ENCODE measurements at places on chromosomes 7 and 10. TPM values are rescaled to one million over a fixed set of nuclear protein-coding genes. Genes with fewer than 3 reads are reported as not detected.
A peak's percentile ranks its signal among the peaks of the same experiment; 100 is the strongest.

NPSR1 gene
- total RNA-seq = not detected

HOXA1 gene
- 0.75 TPM for total RNA-seq

- H3K36me3 ChIP-seq = no peaks in the 10 kb centered on the region
- DNase-seq = peak; percentile 85
- no peak overlapping the region for H3K4me3 ChIP-seq
- peak overlapping the region; percentile 77 for H3K27ac ChIP-seq
- no peaks in the 10 kb centered on the region for H3K27me3 ChIP-seq
These were observed 102.0 kb downstream of the FAM53B start for GRCh38 chr10:124642088-124642710.

- H3K27me3 ChIP-seq = no peaks in the 10 kb centered on the region
- H3K36me3 ChIP-seq = no peaks in the 10 kb centered on the region
- H3K4me3 ChIP-seq = no peak overlapping the region
- DNase-seq = no peak
- H3K27ac ChIP-seq = no peak overlapping the region
These were observed 151.4 kb downstream of the PDE1C start for GRCh38 chr7:31918706-31919393.

GRCh38 chr7:85014936-85015660 lies 171.8 kb downstream of the SEMA3D start:
- no peak overlapping the region for H3K4me3 ChIP-seq
- no peaks in the 10 kb centered on the region for H3K36me3 ChIP-seq

DNA sequence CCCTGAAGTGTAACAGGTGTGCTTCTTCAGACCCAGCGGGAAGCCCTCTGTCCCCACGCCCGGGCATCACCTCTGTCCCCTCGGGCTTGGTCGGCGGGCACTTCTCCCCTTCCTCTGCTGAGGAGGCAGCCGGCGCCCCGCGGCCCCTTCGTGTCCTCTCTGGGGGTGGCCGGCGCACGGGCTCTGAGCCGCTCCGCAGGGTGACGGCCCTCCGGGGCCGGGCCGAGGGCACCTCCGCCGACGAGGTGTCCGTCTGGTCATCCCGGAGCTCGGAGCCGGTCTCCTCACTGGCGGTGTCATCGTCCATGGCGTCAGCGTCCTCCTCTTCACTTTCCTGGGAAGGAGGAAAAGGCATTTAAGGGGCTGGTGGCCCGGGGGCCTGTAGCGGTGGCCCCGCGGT lies 239.0 kb downstream of the SFMBT2 start:
- no peak overlapping the region for H3K27ac ChIP-seq
- no peaks in the 10 kb centered on the region for H3K4me1 ChIP-seq
- DNase-seq = no peak
- H3K27me3 ChIP-seq = no peaks in the 10 kb centered on the region
- peaks cover 28% of the 10 kb centered on the region for H3K36me3 ChIP-seq

GRCh38 chr7:19663816-19664462 lies 44.9 kb downstream of the POLR1F start:
- no peaks in the 10 kb centered on the region for H3K36me3 ChIP-seq
- H3K27ac ChIP-seq = no peak overlapping the region
- H3K27me3 ChIP-seq = no peaks in the 10 kb centered on the region
- no peak for DNase-seq
- H3K4me3 ChIP-seq = no peak overlapping the region

GRCh38 chr7:47587351-47587750 lies 5.4 kb upstream of the TNS3 start:
- no peaks in the 10 kb centered on the region for H3K27me3 ChIP-seq
- H3K27ac ChIP-seq = no peak overlapping the region
- H3K4me3 ChIP-seq = no peak overlapping the region
- H3K4me1 ChIP-seq = peaks cover 44% of the 10 kb centered on the region
- peak; percentile 82 for DNase-seq
- no peaks in the 10 kb centered on the region for H3K36me3 ChIP-seq

THNSL1 gene
- total RNA-seq = 3.0 TPM

PRLHR gene
- not detected for total RNA-seq

DNA sequence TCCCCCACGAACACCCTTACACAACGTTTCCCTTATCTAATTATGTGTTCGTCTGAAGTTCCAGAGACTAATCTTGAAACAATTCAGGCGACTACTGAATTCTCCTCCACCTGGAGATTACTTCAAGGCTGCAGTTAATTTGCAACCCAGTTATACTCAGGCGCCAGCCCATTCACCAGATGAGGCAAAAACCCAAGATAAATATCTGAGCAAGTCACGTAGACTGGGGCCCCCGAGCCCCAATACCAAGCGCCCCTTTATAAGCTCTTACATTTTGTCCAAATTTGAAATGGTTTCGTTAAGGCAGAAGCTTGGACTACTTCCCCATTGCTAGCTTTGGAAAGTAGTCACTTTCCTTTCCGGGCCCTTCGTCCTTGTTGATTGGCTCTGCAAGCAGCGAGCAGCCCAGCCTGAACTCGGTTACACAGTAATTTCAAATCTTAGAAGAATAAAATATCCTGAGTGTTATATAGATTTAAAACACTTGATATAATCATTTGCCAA lies 1.2 kb downstream of the TPK1 start:
- DNase-seq = no peak
- peak overlapping the region; percentile 81 for H3K4me3 ChIP-seq
- no peaks in the 10 kb centered on the region for H3K36me3 ChIP-seq
- H3K27ac ChIP-seq = peak overlapping the region; percentile 97
- peaks cover 13% of the 10 kb centered on the region for H3K4me1 ChIP-seq

DNA sequence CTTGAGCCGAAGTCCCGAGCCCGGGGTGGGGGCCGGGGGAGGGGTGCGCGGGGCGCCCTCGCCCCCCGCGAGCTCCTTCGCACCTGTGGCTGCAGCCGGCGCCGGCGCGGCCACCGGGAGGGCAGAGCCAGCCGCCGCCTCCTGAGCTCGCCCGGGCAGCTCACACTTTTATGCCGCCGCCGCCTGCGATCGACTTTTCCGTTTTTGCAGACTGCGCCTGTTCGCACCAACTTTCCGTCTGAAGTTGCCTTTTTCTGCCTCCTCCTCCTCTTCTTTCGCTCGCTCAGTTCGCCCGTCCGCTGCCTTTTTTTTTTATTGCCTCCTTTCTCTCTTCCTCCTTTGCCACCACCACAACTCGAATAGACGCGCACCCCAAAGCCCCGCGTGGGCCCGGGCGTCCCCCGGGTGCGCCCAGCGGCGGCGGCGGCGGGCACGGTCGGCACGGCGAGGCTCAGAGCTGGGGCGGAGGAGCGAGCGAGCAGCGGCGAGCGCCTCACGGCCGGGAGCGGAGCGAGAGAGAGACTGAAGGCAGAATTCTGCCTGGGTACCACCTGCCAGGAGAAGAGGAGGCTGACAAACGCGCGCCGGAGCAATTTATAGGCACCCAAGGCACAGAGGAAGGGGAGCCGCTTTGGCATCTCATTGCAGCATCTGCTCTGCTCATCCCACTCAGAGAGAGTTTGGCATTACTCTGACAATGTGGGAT lies at the start of gene C1QL3:
Gene C1QL3, minus strand, starts transcription at position 569 of the 706 bp plus-strand sequence. CDS start 814 bp downstream, outside the sequence.
- no peaks in the 10 kb centered on the region for H3K36me3 ChIP-seq
- peaks cover 33% of the 10 kb centered on the region for H3K27me3 ChIP-seq
- H3K4me3 ChIP-seq = peak within 1 kb of the TSS; percentile 45
- DNase-seq = no peak
- H3K27ac ChIP-seq = no peak within 1 kb of the TSS

- peaks cover 39% of the 10 kb centered on the region for H3K4me1 ChIP-seq
- DNase-seq = no peak
- no peak overlapping the region for H3K27ac ChIP-seq
- H3K27me3 ChIP-seq = no peaks in the 10 kb centered on the region
These were observed 97.7 kb downstream of the CUBN start for GRCh38 chr10:17031637-17032635.

GRCh38 chr10:77925795-77926565 lies 575 bp downstream of the DLG5 start:
- H3K27me3 ChIP-seq = no peaks in the 10 kb centered on the region
- peak; percentile 86 for DNase-seq
- H3K4me3 ChIP-seq = peak overlapping the region; percentile 82
- H3K4me1 ChIP-seq = peaks cover 6% of the 10 kb centered on the region

- H3K27me3 ChIP-seq = no peaks in the 10 kb centered on the region
- no peaks in the 10 kb centered on the region for H3K36me3 ChIP-seq
- H3K4me3 ChIP-seq = peak overlapping the region; percentile 39
- peaks cover 6% of the 10 kb centered on the region for H3K4me1 ChIP-seq
These were observed 49.5 kb downstream of the NEURL1 start for GRCh38 chr10:103542764-103543616.

DNA sequence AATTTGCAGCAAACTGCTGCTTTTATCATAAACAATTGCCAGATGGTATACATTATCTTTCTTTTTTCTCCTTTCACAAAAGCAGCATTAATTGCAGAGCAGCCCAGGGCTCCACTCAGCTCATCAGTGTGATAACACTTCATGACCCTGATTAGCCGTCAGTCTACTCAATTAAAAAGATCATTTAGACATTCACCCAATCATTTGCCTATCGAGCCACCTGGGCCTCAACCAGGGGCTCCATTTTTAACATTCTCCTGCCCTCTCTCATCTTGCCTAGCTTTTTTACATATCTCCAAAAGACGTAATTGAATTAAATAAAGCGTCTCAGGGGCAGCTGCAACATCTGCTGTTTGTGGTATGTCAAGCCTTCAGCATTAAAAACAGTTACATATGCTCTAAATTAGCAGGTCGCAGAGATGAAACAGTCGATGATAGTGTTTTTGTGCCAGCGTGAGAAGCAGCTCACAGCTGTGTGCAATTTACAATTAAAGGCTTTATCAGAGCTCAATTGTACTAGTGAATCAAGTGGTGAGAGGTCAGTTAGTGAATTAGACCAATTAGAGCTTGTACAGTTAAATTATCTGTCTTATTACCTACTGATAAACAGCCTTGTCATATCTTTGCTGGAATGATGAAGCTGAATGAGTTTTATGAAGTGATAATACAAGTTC lies 522.5 kb downstream of the ETV1 start:
- no peaks in the 10 kb centered on the region for H3K36me3 ChIP-seq
- no peak overlapping the region for H3K27ac ChIP-seq
- no peak for DNase-seq
- H3K4me1 ChIP-seq = no peaks in the 10 kb centered on the region
- no peak overlapping the region for H3K4me3 ChIP-seq

DNAH11 gene
- 3.4 TPM for total RNA-seq

GRCh38 chr7:158450476-158451124 lies 137.0 kb downstream of the PTPRN2 start:
- no peak for DNase-seq
- H3K4me3 ChIP-seq = no peak overlapping the region
- no peaks in the 10 kb centered on the region for H3K36me3 ChIP-seq
- H3K27ac ChIP-seq = no peak overlapping the region

DNA sequence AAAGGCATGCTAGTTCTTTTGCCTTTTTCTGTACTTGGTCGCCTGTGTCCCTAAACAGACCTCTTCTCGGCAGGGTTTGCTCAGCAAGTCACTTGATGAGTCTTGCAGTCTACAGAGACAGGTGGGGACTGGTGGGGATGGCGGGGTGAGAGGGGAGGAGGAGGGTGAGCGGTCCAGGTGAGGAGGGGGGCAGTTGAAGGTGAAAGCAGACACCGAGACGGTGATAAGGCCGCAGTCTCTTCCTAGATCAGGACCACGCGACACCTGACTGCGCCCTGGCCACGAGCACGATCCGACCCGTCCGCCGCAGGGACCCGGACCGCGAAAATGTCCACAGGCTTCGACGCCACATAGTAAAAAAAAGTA lies 566 bp downstream of the ASNS start:
- peak overlapping the region; percentile 76 for H3K4me3 ChIP-seq
- no peaks in the 10 kb centered on the region for H3K27me3 ChIP-seq
- no peak for DNase-seq
- H3K27ac ChIP-seq = peak overlapping the region; percentile 45
- no peaks in the 10 kb centered on the region for H3K36me3 ChIP-seq
- no peaks in the 10 kb centered on the region for H3K4me1 ChIP-seq

DNA sequence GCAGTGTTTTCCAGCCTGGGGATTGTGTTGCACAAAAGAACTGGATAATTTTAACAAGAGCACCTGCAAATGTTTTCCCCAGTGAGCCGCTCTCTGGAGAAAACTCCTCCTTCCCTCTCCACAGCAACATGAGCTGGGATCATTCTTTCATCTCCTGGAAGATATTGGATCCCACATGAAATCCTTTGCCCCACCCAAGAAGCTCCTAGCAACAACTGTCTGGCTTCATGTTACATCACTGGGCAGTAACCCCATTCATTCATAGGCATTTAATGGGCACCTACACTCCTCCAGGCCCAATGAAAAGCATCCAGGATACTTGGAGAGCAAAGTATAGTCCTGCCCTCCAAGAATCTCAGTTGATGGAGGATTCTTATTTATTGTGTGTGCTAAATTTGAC lies 27.2 kb downstream of the LSM5 start:
- no peaks in the 10 kb centered on the region for H3K4me1 ChIP-seq
- no peaks in the 10 kb centered on the region for H3K27me3 ChIP-seq
- H3K4me3 ChIP-seq = no peak overlapping the region
- no peak for DNase-seq
- no peaks in the 10 kb centered on the region for H3K36me3 ChIP-seq

GRCh38 chr10:100621360-100622205 lies 85.8 kb downstream of the HIF1AN start:
- H3K27ac ChIP-seq = no peak overlapping the region
- H3K4me1 ChIP-seq = no peaks in the 10 kb centered on the region
- H3K27me3 ChIP-seq = peaks cover 70% of the 10 kb centered on the region
- no peaks in the 10 kb centered on the region for H3K36me3 ChIP-seq
- H3K4me3 ChIP-seq = no peak overlapping the region
- DNase-seq = peak; percentile 30

DNA sequence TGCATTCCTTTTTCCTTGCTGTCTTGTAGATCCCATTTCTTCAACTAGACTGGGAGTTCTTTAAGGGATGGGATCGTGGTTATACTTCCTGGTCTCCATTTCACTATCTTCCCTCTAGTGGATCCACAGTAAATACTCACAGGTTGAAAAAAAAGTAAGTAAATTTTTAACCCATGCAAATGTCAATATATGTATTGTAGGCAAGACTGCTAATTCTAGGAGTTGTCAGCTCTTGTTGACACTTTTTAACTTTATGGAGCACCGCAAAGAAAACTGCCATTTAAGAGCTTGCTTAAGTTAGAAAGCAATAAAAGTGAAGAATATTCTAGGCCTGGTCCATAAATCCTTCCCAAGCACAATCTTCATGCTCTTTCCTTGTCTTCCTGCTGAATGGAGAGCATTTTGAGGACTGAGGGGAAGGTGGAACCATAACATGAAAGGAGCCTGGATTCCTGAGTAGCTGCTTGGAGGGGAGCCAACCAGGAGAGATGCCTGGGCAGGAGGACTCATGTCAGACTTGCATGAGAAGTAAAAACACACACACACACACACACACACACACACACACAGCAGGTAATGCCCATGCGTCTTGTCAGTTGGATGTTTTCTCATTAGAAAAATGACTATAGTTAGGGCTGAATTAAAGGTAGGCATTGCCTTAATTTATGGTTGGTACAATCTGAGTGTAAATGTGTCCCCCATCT lies 32.2 kb downstream of the VWA2 start:
- peaks cover 8% of the 10 kb centered on the region for H3K4me1 ChIP-seq
- no peak overlapping the region for H3K4me3 ChIP-seq
- no peak overlapping the region for H3K27ac ChIP-seq
- peak; percentile 38 for DNase-seq
- no peaks in the 10 kb centered on the region for H3K27me3 ChIP-seq

GRCh38 chr7:81846398-81846797 lies 76.6 kb upstream of the HGF start:
- DNase-seq = no peak
- peak overlapping the region; percentile 58 for H3K27ac ChIP-seq
